ENCODE measurements at places on chromosomes 4 and X.

GRCh38 chr4:55951191-55951922 is 2.6 kb downstream of the CEP135 start:
- no peak for DNase-seq

- no peak for DNase-seq
Measured at GRCh38 chr4:151624626-151625565, 135.9 kb downstream of the GATB start.

- no peak for DNase-seq
Measured at GRCh38 chr4:87213421-87214075, 6.9 kb downstream of the KLHL8 start.

GRCh38 chr4:123449362-123449761 is 52.8 kb downstream of the SPRY1 start:
- DNase-seq, result no peak

DNA sequence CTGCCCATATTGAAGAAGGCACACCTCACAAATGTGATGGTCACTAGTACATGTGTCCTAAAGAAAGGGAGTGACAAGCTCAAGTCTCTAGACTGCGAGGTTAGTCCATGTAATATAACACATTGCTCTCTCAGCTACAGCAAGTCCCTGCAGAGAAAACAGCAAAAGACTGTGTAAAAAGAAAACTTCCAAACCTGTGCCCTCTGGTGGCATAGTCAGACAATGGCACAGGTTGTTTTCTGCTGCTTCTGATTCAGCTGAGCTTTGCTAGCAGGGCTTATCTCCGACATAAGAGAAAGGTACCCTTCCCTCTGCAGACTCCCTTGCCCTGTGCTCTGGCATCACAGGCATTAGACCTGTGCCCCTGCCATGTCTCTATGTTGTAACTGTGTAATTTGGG is 1.4 kb upstream of the SERPINA7 start:
- no peak for DNase-seq

GRCh38 chrX:146054311-146054710 is 236.7 kb downstream of the SLITRK2 start:
- no peak for DNase-seq

GRCh38 chr4:140904904-140905303 is 148.7 kb upstream of the TBC1D9 start:
- DNase-seq, result no peak

DNA sequence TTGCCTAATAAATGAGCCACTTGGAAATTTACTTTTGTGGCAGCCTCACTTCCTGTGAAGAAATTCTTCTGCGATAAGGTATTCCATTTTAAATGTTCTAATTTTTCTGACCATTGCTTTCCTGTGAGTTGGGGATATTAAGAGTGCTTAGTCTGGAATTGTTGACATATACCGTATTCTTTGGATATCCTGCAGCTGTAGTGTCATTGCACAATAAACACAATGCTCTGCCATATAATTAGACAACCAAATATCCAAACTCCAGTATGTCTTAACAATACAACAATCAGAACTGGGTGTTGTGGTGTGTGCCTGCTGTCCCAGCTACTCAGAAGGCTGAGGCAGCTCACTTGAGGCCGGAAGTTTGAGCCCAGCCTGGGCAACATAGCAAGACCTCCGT is 99.4 kb downstream of the LUZP4 start:
- DNase-seq, result no peak

- no peak for DNase-seq
Measured at GRCh38 chr4:145709843-145710242, 29.9 kb downstream of the C4orf51 start.

GRCh38 chr4:122712782-122713181 is 19.7 kb upstream of the BBS12 start:
- DNase-seq, result no peak

DNA sequence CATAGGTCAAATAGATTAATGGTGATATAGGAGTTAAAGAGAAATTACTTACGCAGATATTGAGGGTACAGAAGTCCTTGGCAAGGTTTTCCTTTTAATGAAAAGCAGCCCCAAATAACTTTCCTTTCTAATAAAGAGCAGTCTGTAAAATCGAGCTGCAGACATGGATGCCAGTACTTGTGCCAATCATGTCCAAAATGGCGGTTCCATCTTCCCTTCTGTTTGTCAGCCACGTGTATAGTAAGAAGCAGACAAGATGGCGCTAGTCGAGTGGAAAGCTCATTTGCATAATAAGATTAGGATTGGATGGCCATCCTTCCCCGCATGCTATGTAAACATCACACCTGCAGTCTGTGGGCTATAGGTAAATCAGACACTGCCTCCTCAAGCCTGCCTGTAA is 68.5 kb downstream of the FGFBP1 start:
- DNase-seq, result no peak

DNA sequence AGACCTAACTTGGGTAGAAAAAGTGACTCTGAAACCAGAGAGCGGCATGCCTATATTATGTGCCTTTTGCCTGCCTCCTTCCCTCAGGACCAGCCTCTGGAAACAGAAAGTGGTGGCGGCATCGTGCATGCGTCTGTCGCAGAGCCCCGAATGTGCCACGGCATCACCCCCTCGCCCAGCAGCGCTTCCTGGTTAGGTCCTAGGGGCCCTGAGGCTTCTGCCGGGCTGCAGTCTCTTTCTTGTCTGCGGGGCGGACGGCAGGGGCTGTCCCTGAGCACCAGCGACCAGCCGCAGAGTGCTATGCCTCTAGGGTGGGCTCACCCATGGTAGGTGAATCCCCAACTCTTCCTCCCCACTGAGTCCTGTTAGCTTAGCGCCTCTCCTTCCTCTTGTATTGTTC is 68.7 kb downstream of the VSIG4 start:
- DNase-seq, result no peak

GRCh38 chrX:131828482-131828881 is 194.6 kb upstream of the STK26 start:
- DNase-seq, result no peak

GRCh38 chr4:152072001-152072485 is 311.2 kb upstream of the GATB start:
- DNase-seq, result no peak

- no peak for DNase-seq
Measured at GRCh38 chrX:36609616-36610585, 398.3 kb upstream of the FAM47C start.

- no peak for DNase-seq
Measured at GRCh38 chrX:147351644-147352043, 537.1 kb upstream of the CXorf51A start.

DNA sequence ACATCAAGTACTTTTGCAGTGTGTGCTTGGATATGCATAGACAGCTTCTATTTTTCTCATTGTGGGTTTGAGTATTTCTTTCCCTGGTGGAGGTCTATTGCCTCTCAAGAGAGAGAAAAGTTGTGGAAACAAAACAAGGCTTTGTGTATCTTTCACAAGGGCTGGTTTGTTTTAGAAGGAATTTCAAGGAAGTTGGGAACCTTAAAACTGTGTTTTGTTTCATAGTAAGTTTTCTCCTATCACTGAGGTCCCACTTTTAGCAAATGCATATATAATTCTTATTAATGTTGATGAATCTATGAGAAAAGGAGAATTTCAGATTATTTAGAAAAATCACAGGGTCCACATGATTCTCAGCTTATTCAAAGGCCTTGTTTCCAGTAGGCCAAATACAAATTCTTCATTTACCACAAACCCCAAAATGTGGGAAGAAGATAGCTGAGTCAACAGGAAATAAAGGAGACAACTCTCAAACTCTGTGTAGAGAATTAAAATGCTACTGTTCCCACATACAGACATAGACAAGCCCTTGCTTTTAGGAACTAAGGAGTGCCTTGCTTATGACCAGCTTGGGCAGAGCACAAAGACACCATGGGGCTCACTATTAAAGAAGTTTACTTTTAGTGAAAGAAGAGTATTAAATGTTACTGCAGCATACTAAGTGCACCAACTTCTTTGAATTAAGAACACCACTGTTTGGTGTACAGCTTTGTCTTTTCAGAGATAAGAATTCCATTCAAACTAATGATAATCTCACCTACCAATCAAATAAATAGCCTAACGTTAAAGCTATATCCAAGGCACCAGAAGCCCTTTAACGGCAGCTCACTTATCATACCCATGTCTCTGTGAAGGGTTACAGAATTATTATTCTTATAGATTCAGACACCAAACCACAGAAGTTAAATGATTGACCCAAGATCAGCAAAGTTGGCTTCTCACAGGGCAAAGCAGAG is 177.4 kb upstream of the LEF1 start:
- DNase-seq, result no peak

- DNase-seq, result no peak
Measured at GRCh38 chr4:165088366-165088765, 24.3 kb downstream of the TMEM192 start.

DNA sequence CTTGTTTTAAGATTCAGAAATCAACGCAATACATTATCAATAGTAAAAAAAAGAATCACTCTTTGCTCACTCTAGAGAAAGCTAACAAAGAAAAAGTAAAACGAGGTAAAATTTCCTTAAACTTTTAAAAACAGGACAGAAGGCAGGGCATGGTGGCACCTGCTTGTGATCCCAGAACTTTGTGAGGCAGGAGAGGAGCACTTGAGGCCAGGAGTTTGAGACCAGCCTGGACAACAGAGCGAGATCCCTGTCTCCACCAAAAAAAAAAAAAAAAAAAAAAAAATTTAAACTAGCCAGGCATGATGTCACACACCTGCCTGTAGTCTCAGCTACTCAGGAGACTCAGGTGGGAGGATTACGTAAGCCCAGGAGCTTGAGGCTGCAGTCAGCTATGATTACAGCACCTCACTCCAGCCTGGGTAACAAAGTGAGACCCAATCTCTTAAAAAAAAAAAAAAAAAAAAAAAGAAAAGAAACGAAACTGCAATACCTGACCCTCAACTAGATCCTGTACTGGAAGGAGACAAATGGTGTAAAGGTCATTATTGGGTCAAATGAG is 3.5 kb downstream of the CCNI start:
- no peak for DNase-seq

DNA sequence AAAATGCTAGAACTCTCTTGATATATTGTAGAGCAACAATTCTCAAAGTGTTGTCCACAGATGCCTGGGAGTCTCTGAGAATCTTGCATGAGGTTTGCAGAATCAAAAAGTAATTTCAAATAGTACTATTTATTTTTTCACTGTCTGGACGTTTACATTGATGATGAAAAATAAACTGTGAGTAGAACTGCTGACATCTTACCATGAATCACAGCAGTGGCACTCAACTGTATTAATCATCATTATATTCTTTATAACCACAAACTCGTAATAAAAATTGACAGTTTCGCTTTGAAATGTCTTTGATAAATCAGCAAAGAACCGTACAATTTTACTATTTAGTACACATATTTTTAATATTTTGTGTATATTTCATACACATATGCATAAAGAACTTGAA is 94.5 kb downstream of the NAF1 start:
- no peak for DNase-seq

- DNase-seq, result no peak
Measured at GRCh38 chrX:13452283-13452682, 117.1 kb upstream of the EGFL6 start.

GRCh38 chr4:124432500-124432899 is 280.0 kb downstream of the ANKRD50 start:
- DNase-seq, result no peak

DNA sequence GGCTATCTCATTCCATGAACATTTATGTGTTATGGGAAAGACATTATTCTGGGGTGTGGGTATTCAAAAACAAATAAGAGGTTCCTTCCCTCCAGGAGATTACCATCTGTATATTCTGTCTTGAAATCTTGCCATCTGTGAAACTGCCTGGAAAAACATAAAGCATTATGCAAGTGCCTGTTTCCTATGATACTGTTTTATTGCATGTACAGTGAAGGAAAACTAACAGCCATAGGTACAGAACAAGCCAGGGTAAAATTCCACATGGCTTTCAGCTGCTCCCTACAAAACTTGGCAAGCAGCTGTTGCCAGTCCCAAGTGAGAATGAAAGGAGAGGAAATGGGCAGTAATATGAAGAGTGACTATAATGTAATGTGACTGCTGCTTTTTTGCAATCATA is 136.0 kb downstream of the GUCY2F start:
- DNase-seq, result no peak

GRCh38 chr4:1317177-1318045 is 27.7 kb downstream of the MAEA start:
- no peak for DNase-seq

DNA sequence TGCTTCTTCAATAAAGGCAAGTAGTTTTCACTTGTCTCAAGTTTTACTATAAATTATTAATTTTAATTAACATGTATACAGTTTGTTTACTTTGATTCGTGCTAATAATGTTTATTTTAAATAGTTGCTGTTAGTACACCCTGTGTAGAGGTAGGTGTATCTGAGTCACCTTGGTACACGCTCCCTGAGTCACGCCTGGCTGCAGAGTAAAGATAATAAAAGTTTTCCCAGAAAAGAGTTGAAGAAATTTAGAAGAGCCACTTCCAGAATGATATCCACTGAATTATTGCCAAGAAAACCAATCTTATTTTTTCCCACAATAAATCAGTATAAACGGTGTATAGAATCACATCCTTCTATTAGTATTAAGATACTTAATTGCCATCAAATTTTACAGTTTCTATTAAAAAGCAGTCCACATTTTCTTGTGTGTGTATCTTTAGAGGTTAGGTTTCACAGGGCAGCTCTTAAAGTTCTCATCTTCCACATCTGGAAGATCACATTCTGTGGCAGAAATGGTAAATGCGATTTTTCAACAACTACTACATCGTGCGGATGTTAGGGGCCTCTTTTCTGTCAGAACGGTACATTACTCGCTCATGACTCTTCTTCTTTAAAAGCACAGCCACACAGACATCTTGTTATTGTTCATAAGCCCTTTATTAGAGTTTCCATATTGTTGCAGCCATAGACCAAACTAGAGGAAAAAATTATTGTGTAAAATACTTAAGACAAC is 55.4 kb downstream of the HADH start:
- no peak for DNase-seq

DNA sequence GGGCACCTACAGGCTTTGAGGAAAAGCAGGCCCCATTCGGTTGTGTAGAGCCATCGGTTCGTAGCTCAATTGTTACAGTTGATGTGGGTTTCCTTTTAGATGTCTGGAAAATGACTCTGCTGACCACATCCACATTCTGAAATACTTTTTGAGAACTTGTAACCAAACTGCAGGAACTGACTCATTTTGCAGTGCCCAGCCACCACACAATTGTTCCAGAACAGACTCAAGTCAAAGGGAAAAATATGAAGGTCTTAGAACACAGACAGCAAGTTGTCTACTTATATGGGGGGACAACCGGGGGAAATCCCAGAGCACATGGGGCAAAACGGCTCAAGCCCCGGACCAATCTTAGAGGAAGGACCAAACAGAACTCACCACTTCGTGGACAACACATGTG is 557.6 kb upstream of the DIPK2B start:
- DNase-seq, result no peak

GRCh38 chr4:8438743-8439142 is 1.8 kb downstream of the ACOX3 start:
- DNase-seq, result no peak

DNA sequence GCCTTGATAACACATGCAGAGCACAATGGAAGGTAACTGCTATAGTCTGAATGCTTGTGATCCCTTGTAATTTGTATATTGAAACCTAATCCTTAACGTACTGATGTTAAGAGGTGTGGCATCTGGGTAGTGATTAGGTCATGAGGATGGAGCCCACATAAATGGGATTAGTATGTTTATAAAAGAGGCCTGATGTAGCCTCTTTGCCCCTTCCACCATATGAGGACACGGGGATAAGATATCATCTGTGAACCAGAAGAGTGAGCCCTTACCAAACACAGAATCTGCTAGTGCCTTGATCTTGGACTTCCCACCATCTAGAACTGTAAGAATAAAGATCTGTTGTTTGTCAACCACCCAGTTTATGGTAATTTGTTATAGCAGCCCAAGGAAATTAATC is 1074.2 kb upstream of the INTU start:
- no peak for DNase-seq

GRCh38 chrX:30597216-30598012 is 19.8 kb upstream of the TASL start:
- DNase-seq, result no peak

All from right renal pelvis (tissue), 4 donors.